Ovary (tissue), 10 donors: ENCODE measurements at places on chromosomes 4 and X. TPM values are rescaled to one million over a fixed set of nuclear protein-coding genes. Genes with fewer than 3 reads are reported as not detected.

The DMRTC1B gene
- total RNA-seq, result 3.4 TPM

The MAPK10 gene
- 41.0 TPM for total RNA-seq

The CCDC149 gene
- total RNA-seq, result 15.7 TPM

- H3K4me1 ChIP-seq, result peaks cover 1% of the 10 kb centered on the region
- H3K27ac ChIP-seq, result peak overlapping the region; percentile 63
- H3K4me3 ChIP-seq, result peak overlapping the region; percentile 66
- peak; percentile 14 for DNase-seq
- no peaks in the 10 kb centered on the region for H3K36me3 ChIP-seq
- no peaks in the 10 kb centered on the region for H3K27me3 ChIP-seq
Measured at GRCh38 chr4:107825072-107825824, 516 bp downstream of the SGMS2 start.

GRCh38 chr4:162285753-162286152 lies 122.0 kb upstream of the FSTL5 start:
- H3K36me3 ChIP-seq, result no peaks in the 10 kb centered on the region
- no peak overlapping the region for H3K4me3 ChIP-seq
- H3K4me1 ChIP-seq, result no peaks in the 10 kb centered on the region
- no peak for DNase-seq
- H3K27ac ChIP-seq, result no peak overlapping the region

DNA sequence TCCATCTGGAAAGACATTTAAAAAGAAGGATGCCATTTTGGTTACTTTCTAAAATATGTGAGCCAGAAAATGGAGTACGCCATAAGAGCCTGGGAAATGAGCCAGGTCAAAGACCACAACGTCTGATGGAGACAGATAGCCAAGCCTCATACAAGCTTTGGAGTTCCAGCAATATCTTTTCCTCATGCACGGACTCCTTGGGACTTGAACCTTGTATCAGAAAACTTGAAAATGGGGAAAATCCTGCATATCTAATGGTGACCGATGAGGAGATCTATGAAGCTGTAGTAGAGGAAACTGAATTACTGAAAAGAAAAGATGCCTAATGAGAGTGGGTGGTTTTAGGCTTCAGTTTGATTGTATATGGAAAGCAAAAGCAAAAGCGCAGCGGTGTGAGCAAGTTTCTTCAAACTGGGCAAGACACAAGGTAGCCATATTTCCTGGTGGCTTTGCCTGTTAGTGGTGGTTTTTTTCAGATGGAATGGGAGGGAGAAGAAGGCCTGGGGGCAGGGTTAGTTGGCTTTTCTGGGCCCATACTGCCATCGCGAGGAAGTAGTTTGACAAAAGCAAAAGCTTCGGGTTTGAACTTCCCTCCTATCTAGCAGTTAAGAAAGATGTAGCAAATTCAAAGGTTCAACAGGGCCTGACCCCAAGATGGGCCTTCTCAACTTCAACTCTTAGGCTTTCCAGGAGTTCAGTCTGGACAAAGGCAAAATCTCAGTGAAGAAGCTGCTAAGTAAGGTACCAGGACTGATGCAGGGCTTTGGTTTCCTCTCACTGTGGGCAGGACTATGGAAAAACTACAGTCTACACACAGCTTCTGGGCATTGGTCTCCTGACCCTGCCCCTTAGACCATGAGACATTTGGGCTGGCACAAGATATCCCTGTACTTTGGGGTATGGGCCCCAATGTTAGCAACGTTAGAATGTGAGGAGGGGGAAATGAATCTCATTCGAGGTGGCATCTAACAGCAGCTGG lies 210.0 kb upstream of the STK26 start:
- H3K4me3 ChIP-seq, result peak overlapping the region; percentile 23
- DNase-seq, result peak; percentile 75
- H3K27me3 ChIP-seq, result no peaks in the 10 kb centered on the region
- no peaks in the 10 kb centered on the region for H3K36me3 ChIP-seq

DNA sequence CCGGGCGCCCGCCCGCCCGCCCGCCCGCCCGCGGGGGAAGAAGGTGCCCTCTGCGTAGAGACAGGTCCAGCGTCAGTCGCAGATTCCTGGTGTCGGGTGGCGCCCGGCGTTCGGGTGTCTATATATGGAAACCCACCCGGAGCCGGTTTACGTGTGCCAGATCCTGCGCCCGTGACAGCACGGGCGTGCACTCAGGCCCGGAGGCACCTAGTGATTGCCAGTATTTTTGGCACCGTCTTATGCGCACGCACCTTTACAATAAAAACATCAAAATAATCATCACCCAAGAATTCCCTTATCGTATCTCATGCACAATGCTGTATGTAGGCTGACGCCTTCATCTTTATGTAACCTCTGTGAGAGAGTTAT lies 519 bp downstream of the SLC25A4 start:
- H3K27ac ChIP-seq, result peak overlapping the region; percentile 36
- H3K36me3 ChIP-seq, result no peaks in the 10 kb centered on the region
- H3K4me1 ChIP-seq, result peaks cover 4% of the 10 kb centered on the region
- H3K4me3 ChIP-seq, result peak overlapping the region; percentile 76

DNA sequence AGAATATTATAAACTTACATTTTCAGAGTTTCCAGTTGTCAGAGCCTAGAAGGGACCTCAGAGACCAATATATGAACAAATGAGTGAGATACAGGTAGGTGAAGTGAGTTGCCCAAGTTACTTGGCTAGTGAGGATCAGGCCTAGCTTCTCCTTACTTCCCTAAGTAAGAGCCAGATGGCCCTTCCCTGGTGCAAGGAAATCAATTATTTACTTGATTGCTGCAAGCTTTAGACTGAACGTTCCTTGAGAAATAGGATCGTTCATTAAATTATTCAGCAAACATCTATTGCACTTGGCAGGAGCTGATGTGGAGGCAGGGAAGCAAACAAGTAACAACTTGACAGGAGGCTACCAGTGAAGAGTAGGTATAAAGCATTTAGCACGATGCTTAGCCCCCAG lies 117.8 kb downstream of the EFHC2 start:
- no peaks in the 10 kb centered on the region for H3K36me3 ChIP-seq
- H3K4me3 ChIP-seq, result no peak overlapping the region
- no peaks in the 10 kb centered on the region for H3K27me3 ChIP-seq

DNA sequence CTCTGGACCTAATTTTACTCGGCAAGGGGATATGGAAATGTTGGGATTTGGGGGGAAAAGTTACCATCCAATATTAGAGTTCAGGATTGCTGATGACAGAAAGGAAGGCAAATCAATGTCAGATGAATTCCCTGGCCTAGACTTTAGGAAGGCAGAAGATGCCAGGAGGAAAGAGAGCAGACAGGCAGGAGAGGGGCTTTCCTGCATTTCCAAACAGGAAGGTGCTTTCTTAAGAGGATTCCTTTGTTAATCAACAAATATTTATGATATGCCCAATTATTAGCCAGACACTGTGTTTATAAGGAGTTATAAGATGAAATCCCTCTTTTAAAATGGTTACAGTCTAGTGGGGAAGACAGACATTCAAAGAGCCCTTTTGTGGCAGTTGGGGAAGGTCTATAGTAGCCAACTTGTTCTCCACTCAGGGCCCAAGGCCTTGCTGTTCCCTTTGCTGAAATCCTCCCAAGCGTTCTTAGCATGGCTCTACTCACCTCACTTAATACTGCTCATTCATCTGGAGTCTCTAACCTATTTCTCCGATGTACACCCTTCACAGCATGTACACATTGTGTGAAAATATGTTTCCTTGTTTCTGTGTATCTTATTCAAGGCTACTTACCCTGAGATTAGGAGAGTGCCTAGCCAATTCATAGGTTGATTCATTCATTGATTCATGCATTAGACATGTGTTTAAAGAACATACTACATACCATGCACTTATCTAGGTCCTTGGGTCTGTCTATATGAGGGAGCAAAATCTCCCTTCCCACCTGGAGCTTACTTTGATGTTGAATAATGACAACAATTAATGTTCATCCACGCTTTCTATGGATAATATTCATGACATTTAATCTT lies 5.3 kb downstream of the IGFBP7 start:
- H3K4me3 ChIP-seq, result no peak overlapping the region
- DNase-seq, result no peak
- no peak overlapping the region for H3K27ac ChIP-seq

DNA sequence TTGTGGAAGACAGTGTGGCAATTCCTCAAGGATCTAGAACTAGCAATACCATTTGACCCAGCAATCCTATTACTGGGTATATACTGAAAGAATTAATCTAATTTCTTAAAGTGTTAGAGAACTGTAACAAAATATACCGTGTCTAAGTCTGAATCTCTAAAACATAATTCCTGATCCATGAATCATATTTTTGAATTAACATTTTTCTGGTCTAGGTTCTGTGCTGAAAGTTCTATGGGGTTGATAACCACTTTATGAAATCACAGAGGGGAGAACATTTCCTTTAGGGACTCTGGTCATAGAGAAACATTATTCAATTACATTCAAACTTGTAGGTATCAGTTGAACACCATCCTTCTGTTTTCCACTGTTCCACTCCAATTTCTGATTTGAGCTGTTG lies 91.9 kb upstream of the ETNPPL start:
- no peaks in the 10 kb centered on the region for H3K36me3 ChIP-seq
- no peaks in the 10 kb centered on the region for H3K4me1 ChIP-seq
- no peaks in the 10 kb centered on the region for H3K27me3 ChIP-seq
- no peak overlapping the region for H3K4me3 ChIP-seq

DNA sequence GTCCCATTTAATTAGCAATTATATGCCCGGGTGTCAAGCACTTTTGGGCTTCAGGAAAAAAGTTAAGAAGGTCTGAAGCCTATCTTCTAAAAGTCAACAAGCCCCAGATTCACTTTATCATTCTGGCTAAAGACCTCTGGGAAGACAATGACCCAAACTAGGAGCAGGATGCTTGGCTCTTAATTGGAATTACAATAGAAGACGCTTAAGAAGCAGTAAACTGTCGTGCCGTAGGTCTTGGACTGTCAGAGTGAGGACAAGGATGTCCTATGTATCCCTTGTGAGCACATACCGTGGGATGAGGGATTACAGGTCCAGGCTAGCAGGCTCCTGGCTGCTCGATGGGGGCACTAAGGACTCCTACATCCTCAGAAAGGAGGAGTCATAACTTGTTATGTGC lies 3.2 kb upstream of the ARHGAP36 start:
- DNase-seq, result no peak
- H3K27me3 ChIP-seq, result no peaks in the 10 kb centered on the region
- no peak overlapping the region for H3K27ac ChIP-seq
- H3K4me1 ChIP-seq, result no peaks in the 10 kb centered on the region
- H3K4me3 ChIP-seq, result no peak overlapping the region

GRCh38 chr4:140777386-140777785 lies 21.2 kb upstream of the TBC1D9 start:
- H3K4me3 ChIP-seq, result no peak overlapping the region
- no peaks in the 10 kb centered on the region for H3K4me1 ChIP-seq
- no peak overlapping the region for H3K27ac ChIP-seq
- no peak for DNase-seq
- H3K27me3 ChIP-seq, result no peaks in the 10 kb centered on the region
- no peaks in the 10 kb centered on the region for H3K36me3 ChIP-seq

DNA sequence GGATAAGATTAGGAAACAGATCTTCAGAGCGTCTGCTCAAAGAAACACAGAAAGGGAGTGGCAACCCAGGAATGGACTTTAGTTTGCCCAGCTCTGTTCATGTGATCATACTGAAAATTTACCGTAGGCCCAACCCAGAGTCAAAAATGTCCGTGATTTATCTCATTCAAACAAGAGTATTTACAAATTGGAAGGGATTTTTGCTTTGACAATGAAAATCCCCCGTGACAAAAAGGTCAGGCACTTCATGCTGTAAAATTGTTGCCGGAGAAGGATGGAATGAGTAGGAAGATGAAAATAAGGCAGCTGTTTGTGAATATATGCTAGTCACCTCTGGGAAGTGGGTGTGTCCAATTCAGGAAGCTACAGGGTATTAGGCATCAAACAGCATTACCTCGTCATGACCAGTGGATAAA lies 1.2 kb downstream of the SULT1B1 start:
- DNase-seq, result no peak
- no peak overlapping the region for H3K27ac ChIP-seq
- no peak overlapping the region for H3K4me3 ChIP-seq
- no peaks in the 10 kb centered on the region for H3K36me3 ChIP-seq
- no peaks in the 10 kb centered on the region for H3K27me3 ChIP-seq
- H3K4me1 ChIP-seq, result no peaks in the 10 kb centered on the region
